Heart left ventricle (tissue), 16 donors: ENCODE measurements at places on chromosomes 2 and 18. TPM values are rescaled to one million over a fixed set of nuclear protein-coding genes. Genes with fewer than 3 reads are reported as not detected.
A peak's percentile ranks its signal among the peaks of the same experiment; 100 is the strongest.

DNA sequence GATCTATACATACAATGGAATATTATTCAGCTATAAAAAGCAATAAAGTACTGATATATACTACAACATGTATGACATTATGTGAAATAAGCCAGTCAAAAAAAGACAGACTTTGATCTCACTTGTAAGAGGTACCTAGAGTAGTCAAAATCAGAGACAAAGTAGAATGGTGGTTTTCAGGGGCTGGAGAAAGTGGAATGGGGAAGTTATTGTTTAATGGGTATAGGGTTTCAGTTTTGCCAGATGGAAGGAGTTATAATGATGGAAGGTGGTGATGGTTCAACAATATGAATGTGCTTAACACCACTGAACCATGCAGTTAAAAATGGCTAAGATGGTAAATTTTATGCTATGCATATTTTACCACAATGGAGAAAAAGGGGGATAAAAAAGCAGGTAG lies 6.3 kb downstream of the COBLL1 start:
- no peak overlapping the region for H3K27ac ChIP-seq
- no peaks in the 10 kb centered on the region for H3K36me3 ChIP-seq

DNA sequence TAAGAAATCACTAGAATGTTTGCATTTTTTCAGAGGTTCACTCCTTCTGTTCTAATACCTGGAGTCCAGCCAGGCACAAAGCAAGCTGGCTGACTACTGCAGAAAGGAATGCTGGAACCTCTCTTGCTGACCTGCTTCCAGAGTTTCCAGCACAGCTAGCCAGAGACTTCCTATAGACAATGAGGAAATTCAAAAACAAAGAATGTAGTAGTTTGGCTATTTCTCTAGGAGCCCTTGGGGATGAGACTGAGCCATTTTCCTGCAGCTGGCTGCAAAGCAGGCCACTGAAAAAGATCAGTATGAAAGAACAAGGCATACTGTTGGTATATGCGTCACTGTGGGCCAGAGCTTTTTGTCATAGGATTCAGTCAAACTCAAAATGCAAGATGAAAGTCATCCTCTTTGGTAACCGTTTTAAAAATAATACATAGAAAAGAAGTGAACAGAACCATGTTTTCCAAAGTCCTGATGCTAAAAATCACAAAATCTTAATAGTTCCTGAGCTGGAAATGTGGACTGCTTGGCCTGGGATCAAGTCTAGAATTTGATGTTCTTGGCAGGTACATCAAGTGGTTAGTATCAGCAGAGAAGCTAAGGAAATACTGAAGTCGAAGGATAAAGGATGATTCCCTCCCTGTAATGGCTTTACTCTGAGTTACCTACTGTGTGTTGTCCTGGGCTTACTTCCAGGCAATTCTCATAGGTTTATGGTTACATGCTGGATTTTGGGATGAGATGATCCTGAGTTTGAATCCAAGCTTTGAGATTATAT lies 9.0 kb upstream of the DSEL start:
- DNase-seq, result no peak
- no peaks in the 10 kb centered on the region for H3K4me1 ChIP-seq
- H3K27me3 ChIP-seq, result no peaks in the 10 kb centered on the region
- peak overlapping the region; percentile 60 for H3K27ac ChIP-seq
- no peaks in the 10 kb centered on the region for H3K36me3 ChIP-seq

DNA sequence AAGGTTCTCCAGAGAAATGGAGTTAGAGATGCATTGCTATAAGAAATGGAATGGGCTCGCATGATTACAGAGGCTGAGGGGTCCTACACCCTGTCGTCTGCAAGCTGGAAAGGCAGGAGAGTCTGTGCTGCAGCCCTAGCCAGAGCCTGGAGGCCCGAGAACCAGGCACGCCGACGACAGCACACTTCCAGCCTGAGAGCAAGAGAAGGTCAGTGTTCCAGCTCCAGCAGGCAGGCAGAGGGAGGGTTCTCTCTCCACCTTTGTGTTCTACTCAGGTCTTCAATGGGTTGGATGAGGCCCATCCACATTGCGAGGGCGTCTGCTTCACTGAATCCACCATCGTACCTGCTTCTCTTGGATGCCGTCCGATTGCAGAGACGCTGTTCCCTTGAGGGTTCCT lies 177.6 kb upstream of the HDAC4 start:
- no peaks in the 10 kb centered on the region for H3K4me1 ChIP-seq
- no peak for DNase-seq
- no peak overlapping the region for H3K4me3 ChIP-seq

DNA sequence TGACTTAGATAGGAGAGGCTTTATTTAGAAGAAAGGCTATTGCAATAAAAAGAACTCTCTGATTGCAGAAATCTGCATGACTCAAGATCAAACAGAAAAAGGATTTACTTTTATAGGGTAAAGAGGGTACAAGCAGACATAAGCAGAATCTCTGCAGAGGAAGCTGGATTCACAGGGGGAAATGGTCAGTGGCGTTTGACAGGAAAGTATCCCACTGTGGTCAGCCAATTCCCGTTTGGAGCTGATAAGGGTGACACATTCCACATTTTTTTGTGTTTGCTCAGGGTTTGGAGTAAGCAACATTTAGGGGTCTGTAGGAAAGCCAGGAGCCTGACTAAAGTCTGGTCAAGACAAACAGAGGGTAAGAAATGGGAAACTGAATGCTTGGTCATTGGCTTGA lies 23.9 kb upstream of the SCYGR5 start:
- H3K27ac ChIP-seq, result no peak overlapping the region
- H3K4me3 ChIP-seq, result no peak overlapping the region
- no peak for DNase-seq
- H3K36me3 ChIP-seq, result no peaks in the 10 kb centered on the region
- no peaks in the 10 kb centered on the region for H3K4me1 ChIP-seq
- H3K27me3 ChIP-seq, result no peaks in the 10 kb centered on the region

Gene IL1F10
- total RNA-seq, result not detected

Gene MRO
- total RNA-seq, result 1.1 TPM

Gene RPRM
- total RNA-seq, result not detected
